ENCODE measurements at places on chromosomes 11 and 22.

- DNase-seq = no peak
These were observed 11.6 kb downstream of the LARGE2 start for GRCh38 chr11:45933846-45934579.

DNA sequence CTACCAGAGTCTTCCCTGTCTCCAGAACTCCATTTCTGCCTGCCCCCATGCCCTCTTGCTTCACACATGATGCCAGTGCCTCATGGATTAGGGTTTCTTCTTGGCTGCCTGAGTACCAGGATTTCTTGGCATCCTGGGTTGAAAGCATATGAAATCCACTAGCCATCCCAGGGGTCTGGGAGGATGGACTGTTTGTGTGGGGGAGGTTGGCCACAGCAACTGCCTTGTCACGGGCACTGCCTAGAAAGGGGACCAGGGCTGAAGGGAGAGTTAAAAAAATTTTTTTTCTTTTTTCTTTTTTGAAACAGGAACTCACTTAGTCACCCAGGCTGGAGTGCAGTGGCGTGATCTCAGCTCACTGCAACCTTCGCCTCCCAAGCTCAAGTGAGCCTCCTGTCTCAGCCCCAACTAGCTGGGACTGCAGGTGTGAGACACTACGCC, 4.2 kb downstream of the USP35 start:
- DNase-seq = peak; percentile 32

DNA sequence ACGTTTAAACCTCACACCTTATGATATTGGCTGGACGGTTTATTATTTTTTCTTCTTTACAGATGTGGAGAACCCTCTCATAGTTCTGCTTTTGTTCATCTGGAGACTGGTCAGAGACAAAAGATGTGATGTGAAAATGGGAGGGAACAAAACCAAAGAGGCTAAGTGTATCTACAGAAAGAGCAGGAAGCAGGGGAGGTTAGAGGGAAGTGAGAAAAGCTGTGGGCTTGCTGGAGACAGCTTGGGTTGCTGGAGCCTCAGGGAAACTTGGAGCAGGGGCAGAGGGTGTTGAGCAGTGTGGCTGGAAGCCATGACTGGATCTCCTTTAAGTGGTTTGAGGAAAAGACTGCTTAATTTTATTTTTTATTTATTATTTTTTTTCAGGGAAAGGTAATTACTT, 79.0 kb upstream of the SNX19 start:
- peak; percentile 30 for DNase-seq

GRCh38 chr22:29487426-29487986, 7.5 kb downstream of the NEFH start:
- DNase-seq = peak; percentile 51

- DNase-seq = no peak
These were observed 1.4 kb downstream of the ARFGAP3 start for GRCh38 chr22:42855721-42856120.

GRCh38 chr11:17753641-17754040, 19.1 kb downstream of the KCNC1 start:
- no peak for DNase-seq

- DNase-seq = peak; percentile 31
These were observed 233.0 kb downstream of the FAM76B start for GRCh38 chr11:95556342-95557163.

DNA sequence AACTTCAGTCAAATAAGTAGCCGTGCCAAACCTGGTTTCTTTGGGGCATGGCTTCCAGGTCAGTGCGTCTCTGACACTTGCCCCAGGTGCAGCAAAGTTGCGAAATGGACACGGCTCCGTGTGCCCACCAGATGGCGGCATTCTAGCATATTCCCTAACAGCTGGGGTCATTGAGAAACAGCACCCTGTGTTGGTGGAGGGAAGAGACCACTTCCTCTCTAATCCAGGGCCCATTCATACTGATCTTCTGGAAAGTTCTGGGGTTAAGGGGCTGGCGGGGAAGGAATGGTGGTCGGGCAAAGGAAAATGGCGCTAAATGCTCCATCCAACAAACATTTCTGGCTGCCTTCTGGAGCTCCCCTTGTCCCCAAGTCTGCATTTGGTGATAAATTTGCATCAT, 141.2 kb upstream of the TIMP3 start:
- peak; percentile 79 for DNase-seq

DNA sequence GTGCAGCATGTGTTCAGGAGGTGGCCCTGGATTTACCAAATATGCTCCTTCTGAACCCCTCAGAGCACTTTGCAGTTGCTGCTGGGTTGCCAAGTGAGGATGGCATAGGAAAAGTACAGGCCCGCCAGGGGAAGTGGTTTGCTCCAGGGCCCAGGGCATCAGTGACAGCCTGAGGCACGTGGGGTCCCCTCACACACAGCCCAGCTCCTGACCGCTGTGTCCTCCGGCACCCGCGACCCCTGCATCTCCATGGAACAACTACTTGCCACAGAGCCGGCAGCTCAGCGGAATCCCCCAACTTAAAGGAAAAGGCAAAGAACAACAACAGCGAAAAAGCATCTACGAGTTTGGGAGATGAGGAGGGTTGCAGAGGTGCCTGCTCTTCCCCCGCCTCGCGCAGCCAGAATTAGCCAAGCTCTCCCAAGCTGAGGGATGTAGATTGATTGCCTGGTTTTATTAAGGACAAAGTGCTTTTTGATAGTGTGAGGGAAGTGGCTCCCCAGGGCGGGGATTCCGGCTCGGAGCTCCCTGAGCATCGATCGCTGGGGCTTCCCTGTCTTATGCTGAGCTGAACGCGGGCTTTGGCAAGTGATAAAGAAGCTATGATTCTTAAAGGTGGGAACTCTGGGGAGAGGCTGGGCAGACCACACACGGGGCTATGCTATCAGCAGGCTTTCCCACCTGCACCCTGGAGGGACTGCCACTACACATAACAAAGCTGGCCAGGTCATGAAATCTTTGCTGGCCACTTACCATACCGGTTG, 174.5 kb downstream of the CEP164 start:
- no peak for DNase-seq

GRCh38 chr11:96229354-96229977, 113.5 kb downstream of the MAML2 start:
- DNase-seq = peak; percentile 84

DNA sequence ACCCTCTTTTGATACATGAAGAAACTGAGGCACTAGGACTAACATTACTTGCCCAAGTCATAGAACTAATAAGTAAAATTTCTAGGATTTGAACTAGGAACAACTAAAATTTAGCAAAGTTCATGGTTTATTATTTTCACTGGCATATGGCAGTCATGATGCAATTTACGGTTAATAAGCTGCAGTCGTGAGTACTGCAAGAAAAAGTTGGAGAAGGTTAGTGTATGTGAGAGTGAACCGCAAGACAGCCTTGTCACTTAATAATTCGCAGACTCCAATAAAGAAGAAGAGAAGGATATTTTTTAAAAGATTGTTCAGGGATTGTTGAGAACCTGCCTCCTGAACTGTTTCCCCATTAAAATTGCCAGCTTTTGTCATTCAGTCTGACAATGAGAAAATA, 663.4 kb upstream of the TENM4 start:
- no peak for DNase-seq

Data from suppressor macrophage (primary cell).